ENCODE measurements at places on chromosomes 7 and 10.

DNA sequence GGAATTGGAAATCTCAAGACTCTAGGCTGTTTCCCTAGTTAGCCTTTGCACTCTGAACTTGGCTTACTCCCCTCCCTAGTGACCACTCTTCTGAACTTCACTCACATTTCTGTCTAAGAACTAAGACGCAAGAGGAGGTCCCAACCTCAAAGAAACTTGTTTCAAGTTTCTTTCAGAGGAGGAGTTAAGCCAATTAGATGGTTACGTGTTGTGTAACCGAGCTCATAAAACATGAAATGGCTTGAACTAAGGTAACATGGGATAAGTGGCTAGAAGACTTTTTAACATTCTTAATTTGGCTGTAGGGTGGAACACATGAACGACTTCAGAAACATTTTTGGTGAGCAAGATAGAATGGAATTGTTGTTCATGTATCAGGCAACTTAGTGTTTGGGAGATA is 39.5 kb upstream of the SEC61G start:
- no peak for DNase-seq

GRCh38 chr10:114304571-114305421 is 65.7 kb downstream of the VWA2 start:
- peak; percentile 46 for DNase-seq

DNA sequence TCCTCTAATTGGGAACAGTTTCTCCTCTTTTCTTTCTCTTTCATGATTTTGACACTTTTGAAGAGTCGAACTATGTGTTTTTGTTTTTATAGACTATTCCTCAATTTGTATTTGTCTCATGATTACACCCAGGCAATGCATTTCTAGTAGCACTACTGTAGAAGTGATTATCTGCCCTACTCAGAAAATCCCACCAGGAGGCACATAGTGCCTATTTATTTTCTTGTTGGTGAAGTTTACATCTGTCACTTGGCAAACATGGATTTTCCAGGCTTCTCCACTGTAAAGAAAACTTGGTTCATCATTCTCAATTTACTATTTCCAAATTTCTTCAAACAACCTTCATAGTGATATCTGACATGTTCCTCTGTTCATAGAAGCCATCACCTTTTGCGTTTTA is 893.9 kb downstream of the CCSER2 start:
- no peak for DNase-seq

DNA sequence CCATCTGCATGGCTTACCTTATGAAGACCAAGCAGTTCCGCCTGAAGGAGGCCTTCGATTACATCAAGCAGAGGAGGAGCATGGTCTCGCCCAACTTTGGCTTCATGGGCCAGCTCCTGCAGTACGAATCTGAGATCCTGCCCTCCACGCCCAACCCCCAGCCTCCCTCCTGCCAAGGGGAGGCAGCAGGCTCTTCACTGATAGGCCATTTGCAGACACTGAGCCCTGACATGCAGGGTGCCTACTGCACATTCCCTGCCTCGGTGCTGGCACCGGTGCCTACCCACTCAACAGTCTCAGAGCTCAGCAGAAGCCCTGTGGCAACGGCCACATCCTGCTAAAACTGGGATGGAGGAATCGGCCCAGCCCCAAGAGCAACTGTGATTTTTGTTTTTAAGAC is 12.4 kb downstream of the DUSP5 start:
- DNase-seq = no peak

DNA sequence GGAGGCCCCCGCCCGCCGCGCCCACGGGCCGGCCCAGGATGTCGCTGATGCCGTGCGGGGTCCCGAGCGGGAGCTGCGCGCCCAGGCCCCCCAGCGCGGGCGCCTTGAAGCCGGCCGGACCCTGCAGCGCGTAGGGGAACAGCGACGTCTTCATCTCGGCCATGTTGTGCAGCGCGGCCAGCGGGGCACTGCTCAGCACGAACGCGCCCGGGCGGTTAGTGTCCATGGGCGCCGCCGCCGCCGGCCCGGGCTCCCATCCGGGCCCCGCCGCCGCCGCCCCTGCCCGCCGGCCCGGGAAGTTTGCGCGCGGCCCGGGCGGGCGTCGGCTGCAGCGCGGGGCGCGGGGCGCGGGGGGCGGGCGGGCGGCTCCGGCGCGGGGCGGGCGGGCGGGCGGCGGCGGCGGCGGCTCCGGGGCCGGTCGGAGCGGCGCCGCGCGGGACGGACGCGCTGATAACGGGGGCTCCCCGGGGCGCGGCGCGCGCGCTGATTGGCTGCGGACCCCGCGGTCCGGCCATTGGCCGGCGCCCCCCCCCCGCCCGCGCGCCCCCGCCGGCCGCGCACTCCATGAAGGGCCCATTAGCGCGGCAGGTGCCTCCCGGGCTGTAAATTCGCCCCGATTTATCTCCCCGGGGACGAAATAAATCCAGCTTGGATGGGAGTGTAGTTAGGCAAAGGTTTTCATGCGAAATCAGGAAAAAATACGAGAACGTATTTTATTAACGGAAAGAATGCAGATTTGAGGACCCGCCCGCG is at the start of gene NKX6-2:
Gene NKX6-2 (minus strand): TSS at position 425 of the 753 bp plus-strand sequence. CDS start 199 bp downstream, at position 226.
- no peak for DNase-seq

DNA sequence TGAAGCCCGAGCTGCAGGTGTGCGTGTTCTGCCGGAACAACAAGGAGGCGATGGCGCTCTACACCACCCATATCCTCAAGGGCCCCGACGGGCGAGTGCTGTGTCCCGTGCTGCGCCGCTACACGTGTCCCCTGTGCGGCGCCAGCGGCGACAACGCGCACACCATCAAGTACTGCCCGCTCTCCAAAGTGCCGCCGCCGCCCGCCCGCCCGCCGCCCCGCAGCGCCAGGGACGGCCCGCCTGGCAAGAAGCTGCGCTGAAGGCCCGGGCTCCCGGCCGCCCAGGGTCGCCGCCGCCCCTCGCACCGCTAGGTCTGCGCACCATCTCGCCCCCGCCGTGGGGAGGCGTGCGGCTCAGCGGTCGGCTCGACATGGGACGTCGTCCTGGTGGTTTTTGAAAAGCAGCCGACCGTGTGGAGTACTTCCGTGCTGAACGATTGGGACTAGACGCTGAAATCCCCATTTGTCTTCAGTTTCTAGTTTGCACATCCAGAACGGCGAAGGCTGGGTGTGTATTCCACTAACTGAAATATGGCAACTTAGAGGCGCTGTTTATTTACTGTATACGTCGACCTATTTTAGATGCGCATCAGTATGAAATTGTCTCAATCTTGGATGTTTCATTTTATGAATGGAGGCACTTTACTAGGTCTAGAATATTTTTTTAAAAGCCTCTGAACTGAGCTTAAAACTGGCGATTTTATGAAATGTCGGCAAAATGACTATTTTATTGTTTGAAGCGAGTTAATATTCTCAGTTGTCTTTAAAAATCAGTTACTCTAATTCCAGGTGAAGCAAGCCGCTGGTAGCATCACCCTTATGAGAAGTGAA is 1.1 kb downstream of the NANOS1 start:
- DNase-seq = peak; percentile 50

GRCh38 chr10:77436257-77436975 is 201.2 kb downstream of the KCNMA1 start:
- DNase-seq = no peak

- no peak for DNase-seq
Measured at GRCh38 chr10:19977097-19977521, 160.9 kb downstream of the PLXDC2 start.

GRCh38 chr10:116385994-116386809 is 41.4 kb upstream of the PNLIPRP3 start:
- no peak for DNase-seq

GRCh38 chr10:113991091-113991860 is 52.4 kb upstream of the ADRB1 start:
- DNase-seq = no peak

GRCh38 chr7:13034693-13035092 is 347.3 kb downstream of the ARL4A start:
- no peak for DNase-seq

- no peak for DNase-seq
Measured at GRCh38 chr7:41205600-41205999, 497.3 kb downstream of the INHBA start.

DNA sequence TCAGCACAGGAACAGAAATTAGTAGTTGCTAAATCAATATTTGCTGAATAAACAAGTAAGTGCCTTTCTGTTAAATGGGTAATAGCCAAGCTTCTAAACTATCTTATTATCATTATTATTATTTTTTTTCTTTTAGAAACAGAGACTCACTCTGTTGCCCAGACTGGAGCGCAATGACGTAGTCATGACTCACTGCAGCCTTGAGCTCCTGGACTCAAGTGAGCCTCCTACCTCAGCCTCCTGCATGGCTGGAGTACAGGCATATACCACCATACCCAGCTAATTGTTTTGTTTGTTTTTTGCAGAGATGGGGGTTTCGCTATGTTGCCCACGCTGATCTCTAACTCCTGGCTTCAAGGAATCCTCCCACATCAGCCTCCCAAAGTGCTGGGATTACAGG is 12.3 kb upstream of the ELN start:
- DNase-seq = no peak

DNA sequence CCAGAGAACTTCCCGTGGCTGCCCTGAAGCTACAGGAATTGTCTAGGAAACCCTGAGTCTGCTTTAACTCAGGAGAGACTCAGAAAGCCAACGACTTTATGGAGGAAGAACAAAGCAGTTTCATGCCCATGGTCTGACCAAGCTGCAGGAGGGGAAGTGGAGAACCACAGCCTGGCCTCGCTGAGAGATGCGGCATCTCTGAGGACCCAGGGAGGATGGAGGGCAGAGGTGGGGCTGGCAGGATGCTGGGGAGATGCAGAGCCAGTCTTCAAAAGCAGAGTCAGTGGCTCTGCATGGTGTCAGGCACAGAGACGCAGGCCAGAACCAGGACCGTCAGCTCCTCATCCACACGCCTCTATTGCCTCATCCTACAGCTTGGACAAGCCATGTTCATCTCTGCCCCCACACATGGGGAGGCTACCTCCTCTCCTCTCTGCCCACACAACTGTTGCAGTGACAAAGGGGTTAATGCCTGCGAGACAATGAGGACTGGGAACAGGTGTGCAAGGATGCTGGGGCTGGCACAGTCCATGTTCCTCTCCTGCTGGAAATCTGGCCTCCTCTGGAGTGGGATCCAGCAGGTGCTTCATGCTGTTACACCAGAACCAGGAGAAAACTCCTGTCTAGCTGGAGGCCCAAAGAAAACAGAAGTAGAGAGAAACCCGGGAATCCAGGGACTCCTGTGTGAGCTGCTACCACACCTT is 267.0 kb downstream of the PLXNA4 start:
- DNase-seq = no peak

DNA sequence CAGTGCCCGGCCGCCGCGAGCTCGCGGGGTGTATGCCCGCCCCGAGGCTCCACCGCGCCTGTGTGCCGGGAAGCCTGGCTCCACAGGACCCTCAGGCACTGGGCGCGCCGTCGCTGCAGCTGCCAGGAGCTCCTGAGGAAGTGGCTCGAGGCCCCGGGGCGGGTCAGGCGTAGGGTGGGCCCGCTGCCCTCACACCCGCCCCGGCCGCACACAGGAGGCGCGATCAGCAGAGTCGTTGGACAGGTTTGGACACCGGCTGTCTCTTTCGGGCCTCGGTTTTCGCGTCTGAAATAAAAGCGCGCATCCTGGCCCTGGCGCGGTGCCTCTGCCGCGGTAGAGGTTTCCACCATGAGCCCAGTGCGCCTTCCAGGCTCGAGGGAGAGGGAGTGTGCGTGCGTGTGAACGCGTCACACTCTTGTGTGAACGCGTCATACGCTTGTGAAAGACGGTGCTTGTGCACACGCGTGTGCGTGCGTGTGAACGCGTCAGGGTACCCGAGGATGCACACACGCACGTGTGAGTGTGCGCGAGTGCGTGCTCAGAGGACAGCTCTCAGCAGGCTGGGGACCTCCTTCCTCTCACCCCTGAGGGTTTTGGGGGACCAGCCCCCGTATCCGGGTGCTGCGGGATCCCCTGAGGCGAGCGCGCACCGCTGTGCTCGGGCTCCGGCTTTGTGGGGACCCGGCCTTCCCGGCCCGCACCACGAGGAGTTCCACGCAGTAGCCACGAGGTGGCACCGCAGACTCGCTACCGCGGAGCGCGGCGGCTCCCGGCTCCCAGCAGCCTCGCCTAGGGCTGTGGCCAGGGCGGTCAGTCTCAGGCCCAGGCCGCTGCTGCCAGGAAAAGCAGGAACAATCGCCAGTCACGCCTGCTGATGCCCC is 83.8 kb downstream of the BMS1 start:
- peak; percentile 96 for DNase-seq

DNA sequence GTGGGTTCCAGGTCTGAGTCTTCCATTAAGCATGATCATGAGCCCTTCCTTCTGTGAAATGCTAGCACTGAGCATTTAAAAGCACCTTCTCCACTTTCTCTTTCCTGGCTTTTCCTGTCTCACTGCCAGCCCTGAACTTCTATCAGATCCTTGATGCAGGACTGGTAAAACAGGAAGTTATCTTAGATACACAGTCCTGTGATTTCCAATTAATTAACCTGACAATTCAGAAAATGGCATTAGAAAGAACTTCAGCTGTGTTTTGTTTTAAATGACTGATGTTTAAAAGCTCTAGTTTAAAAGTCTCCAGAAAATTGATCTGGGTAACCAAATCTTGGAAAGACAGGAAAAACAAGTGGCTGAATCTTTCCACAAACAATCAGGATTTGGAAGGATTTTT is 79.0 kb upstream of the MACROH2A2 start:
- DNase-seq = no peak

GRCh38 chr7:96596120-96596826 is 113.4 kb downstream of the SEM1 start:
- no peak for DNase-seq

- no peak for DNase-seq
Measured at GRCh38 chr7:100396421-100396982, 23.2 kb downstream of the PILRA start.

DNA sequence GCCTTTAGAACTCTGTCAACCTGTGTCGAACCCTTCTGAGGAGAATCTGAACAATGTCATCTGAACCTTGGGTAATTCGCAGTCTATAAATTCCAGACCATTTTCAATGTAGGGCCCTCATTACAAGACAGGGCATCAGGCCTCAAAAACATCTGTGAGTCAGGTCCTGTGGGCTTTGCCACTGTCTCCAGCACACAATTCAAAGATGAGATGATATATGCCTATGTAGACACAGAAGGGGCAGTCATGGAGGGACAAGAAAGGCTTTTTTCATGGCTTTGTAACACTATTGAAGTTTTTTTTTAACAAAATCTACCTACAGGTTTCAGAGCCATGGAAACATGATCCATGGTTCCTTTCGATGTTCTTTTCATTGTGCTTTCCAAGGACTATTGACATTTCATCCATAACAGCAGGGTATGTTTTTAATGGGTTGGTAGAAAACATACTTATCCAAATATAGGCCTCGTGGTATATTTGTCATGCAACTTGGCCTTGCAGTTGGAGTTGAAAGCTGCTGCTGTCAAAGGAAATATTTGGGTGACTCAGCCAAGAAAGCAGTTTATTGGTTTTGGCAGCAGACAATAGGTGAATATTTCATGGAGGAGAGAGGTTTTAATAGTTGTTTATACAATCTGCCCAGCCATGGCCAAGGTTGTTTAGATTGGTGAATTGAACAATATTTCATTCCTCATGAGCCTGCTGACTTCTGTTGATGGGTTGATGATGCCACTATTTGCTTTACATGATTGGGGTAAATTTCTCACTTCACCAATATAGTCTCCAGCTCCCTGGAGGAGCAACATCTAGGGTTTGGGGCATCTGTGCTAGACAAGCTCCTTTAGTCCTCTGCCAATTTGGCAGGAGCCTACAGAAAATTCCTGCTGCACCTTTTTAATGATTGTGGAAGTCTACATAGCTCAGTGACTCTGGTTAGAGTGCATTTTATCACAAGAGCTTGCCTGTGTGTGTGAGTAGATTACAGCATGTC is 158.4 kb upstream of the TMEM72 start:
- DNase-seq = no peak

GRCh38 chr10:76192694-76193320 is 761.4 kb downstream of the LRMDA start:
- no peak for DNase-seq

GRCh38 chr10:89203237-89203636 is 3.9 kb downstream of the CH25H start:
- no peak for DNase-seq

Data from 8988T (cell line).